ENCODE measurements at places on chromosomes 11 and 22.

DNA sequence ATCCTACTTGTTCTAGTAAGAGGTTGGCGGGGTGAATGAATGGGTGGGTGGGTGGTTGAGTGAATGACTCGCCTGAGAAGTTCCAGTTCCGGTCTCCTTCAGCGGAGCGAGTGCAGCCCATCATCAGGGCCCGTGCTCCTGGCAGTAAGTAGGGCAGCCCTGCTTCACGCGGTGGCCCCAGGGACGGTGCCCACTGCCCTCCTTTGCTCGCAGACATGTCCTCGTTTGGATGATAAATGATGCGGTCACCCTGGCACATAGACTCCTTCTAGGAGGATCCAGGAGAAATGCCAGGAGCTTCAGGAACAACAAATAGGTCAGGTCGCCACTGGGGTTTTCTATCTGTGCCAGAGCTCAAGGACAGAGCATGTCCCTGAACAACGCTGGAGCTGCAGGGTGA is 370.8 kb downstream of the CTTN start:
- no peak for DNase-seq

DNA sequence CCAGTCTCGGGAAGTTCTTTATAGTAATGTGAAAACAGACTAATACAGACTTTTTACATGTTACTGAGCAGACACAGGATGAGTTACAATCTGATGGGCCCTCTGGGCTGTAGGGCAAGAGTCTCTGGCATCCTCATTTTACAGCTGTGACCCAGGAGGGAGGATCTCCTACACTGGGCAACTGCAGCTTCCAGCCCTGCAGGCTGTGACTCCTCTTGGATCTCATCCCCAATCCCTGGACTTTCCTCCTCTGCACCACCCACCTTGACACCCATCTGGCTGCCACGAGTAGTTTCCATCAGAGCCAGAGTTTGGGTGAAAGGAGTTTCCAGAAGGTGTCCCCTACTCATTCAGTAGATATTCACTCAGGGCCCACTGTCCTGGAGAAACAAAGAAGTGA is 48.9 kb upstream of the MYEOV start:
- no peak for DNase-seq

- DNase-seq, result no peak
These were observed 10.9 kb downstream of the PDGFD start for GRCh38 chr11:104152941-104153505.

DNA sequence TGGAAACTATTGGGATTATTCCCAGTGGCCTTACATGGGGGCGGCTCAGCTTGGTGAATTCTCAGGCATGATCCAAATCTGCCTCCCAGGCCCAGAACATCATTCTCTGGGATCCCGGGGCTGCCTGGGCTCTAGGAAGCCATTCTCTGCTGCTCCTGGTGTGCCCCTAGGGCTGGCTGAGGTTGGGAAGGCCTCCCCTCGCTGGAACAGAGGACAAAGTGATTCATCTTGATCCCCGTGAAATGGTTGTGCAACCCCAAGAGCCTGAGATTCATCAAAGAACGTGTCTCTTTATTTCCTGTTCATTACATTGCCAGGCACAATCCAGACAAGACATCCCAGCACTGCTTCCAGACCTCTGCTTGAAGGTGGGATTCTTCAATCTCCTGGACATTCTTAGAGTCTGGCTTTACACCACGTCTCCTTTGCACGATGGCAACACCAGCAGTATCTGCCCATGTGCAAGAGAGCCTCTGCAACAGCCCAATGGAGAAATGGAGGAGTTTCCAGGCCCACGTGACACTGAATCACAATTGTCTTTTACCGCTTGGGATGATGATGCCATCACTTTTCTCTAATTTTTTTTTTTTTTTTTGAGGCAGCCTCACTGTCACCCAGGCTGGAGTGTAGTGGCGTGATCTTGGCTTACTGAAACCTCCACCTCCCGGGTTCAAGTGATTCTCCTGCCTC is 52.3 kb downstream of the TST start:
- DNase-seq, result peak; percentile 18

- DNase-seq, result peak; percentile 49
These were observed 100.4 kb upstream of the DDI1 start for GRCh38 chr11:103936059-103936458.

- DNase-seq, result peak; percentile 52
These were observed 95.5 kb downstream of the RPL27A start for GRCh38 chr11:8777907-8778767.

Data from EH (cell line).